Activated CD4-positive, alpha-beta T cell treated with anti-CD3 and anti-CD28 coated beads, Interleukin-2, amount 10 ng/mL, durations not matched to agents 7 days and 5 days (primary cell): ENCODE measurements at places on chromosomes 13 and 19. TPM values are rescaled to one million over a fixed set of nuclear protein-coding genes. Genes with fewer than 3 reads are reported as not detected.

DNA sequence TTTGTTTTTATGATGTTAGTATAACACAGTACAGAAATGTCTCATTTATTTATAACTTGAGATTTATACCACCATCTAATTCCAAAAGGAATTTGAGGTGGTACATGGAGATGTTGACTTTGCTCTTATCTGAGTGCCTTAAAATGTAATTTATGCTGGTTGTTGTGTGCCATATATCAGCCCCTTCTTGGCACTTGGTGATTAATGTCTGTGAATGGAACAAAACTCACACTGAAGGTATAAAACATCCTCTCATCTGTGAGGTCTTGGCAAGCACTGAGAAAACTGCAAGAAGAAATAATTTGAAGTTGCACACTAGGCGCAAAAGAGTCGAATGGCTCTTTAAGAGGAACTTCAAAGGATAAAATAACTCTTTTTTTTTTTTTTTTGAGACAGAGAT, 240.4 kb downstream of the B3GLCT start:
- H3K36me3 ChIP-seq, result no peaks in the 10 kb centered on the region
- no peaks in the 10 kb centered on the region for H3K4me1 ChIP-seq
- H3K27me3 ChIP-seq, result no peaks in the 10 kb centered on the region
- no peak overlapping the region for H3K4me3 ChIP-seq
- no peak overlapping the region for H3K27ac ChIP-seq

GRCh38 chr13:111658145-111659100, 338.0 kb downstream of the TEX29 start:
- no peaks in the 10 kb centered on the region for H3K4me1 ChIP-seq
- DNase-seq, result no peak
- no peak overlapping the region for H3K4me3 ChIP-seq
- no peak overlapping the region for H3K27ac ChIP-seq
- H3K27me3 ChIP-seq, result peaks cover 3% of the 10 kb centered on the region

RASAL3 gene
- total RNA-seq, result 120 TPM

STAP2 gene
- 10.4 TPM for total RNA-seq

DNA sequence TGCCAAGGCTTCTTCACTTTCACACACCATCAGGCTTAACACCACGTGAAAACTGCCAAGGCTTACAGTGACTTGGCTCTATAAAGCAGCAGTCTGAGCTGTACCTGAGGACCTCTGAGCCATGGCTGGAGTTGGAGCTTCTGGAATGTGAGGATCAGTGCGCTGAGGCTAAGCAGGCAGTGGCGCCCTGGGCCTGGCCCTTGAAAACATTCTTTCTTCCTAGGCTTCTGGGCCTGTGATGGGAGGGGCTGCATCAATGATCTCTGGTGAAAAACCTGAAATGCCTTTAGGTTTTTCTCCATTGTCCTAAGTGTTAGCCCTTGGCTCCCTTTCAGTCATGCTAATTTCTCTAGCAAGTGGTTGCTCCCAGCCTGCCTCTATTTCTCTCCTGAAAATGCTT, 192.5 kb upstream of the PCDH20 start:
- H3K4me3 ChIP-seq, result no peak overlapping the region
- no peak for DNase-seq
- no peaks in the 10 kb centered on the region for H3K4me1 ChIP-seq
- H3K36me3 ChIP-seq, result no peaks in the 10 kb centered on the region

GRCh38 chr19:29598036-29598435, 8.0 kb upstream of the POP4 start:
- H3K4me3 ChIP-seq, result no peak overlapping the region
- H3K36me3 ChIP-seq, result no peaks in the 10 kb centered on the region
- H3K4me1 ChIP-seq, result no peaks in the 10 kb centered on the region
- H3K27ac ChIP-seq, result no peak overlapping the region
- no peak for DNase-seq

CACNG7 gene
- total RNA-seq, result not detected

DNA sequence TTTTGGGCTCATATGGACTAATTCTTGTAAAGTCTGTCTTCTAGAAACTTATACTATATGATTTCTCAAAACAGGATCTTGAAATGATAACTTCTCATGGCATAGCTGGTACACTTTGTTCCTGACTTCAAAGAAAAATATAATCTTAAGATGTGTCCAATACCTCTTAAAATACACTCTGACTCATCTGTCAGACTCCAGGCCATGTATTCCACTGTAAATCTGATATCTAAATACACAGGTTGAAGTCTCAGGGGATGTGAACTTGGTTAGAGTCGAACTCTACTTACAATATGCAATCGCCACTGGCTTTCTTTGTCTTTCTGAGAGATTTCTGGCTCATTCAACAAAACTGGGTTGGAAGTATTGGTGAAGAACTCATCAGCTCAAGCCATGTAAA, 99.8 kb downstream of the LACC1 start:
- H3K4me3 ChIP-seq, result no peak overlapping the region
- no peaks in the 10 kb centered on the region for H3K36me3 ChIP-seq
- H3K4me1 ChIP-seq, result no peaks in the 10 kb centered on the region
- DNase-seq, result no peak
- H3K27me3 ChIP-seq, result peaks cover 2% of the 10 kb centered on the region

- H3K4me1 ChIP-seq, result peaks cover 54% of the 10 kb centered on the region
- H3K4me3 ChIP-seq, result no peak overlapping the region
- H3K27me3 ChIP-seq, result no peaks in the 10 kb centered on the region
Measured at GRCh38 chr19:512547-513365, 5.5 kb downstream of the TPGS1 start.

- no peak overlapping the region for H3K4me3 ChIP-seq
- H3K27me3 ChIP-seq, result peaks cover 13% of the 10 kb centered on the region
- no peak for DNase-seq
- no peaks in the 10 kb centered on the region for H3K36me3 ChIP-seq
- no peak overlapping the region for H3K27ac ChIP-seq
- no peaks in the 10 kb centered on the region for H3K4me1 ChIP-seq
Measured at GRCh38 chr19:5434970-5435641, 20.1 kb upstream of the ZNRF4 start.

ZNF345 gene
- 6.7 TPM for total RNA-seq

METTL21C gene
- not detected for total RNA-seq
